ENCODE measurements at places on chromosomes 3 and 15. TPM values are rescaled to one million over a fixed set of nuclear protein-coding genes. Genes with fewer than 3 reads are reported as not detected.

DNA sequence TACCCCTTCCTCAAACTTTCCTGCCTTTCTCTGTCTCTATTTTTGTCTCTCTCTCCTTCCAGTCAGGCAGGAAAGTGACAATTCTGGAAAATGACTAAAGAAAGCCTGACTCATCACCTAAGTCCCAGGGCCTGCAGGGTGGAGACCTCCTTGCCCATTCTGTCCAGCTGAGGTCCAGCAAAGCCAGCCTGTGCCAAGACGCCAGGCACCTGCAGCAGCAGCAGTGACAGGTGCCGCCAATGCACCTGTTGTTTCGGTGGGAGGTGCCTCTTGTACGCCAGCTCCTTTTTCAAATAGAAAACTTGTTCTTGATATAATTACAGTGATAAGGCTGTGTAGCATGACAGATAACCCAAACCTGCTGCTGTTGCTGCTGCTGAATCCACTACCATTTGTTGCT lies 501.3 kb downstream of the NTRK3 start:
- DNase-seq: no peak

- peak; percentile 44 for DNase-seq
These were observed 67.6 kb upstream of the HACD2 start for GRCh38 chr3:123652342-123652984.

DNA sequence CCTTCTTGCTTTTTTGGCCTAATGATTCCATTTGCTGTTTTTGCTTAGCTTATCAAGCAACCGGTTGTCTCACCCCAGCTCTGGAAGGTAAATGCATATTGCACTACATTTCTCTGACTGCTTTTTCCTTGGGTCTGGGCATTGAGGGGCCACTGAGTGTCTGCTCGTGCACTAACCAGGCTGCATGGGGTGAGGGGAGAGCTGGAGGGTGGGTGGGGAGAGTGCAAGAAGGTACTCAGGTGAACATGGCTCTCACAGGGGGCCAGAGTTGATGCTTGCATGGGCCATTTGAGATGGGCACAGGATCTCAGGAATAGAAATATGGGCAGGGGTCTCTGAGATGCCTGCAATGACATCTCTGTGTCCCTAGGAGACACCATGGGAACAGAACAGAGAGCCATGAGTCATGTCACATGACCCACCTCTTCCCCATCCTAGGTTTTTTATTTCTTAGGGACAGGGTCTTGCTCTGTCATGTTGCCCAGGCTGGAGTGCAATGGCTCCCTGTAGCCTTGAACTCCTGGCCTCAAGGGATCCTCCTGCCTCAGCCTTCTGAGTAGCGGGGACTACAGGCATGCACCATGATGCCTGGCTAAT lies 6.2 kb downstream of the ALPK3 start:
- no peak for DNase-seq

DNA sequence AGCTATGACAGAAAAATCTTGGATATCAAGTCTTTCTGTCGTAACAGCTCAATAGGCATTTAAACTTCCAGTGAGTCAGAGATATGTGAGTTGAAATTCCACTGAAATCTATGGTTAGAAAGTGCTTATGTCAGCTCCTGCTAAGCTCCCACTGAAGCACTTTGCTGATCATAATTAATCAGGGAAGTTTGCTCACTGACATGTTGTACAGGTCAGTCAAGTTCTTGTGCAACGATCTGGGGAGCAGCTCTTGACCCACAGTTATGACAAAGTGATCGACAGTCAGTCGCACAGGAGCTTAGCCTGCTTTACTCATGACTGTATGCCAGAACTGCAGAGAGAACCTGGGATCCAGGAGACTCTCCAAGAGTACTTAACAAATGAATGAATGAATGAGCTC lies 453.5 kb downstream of the SOX2 start:
- no peak for DNase-seq

DNA sequence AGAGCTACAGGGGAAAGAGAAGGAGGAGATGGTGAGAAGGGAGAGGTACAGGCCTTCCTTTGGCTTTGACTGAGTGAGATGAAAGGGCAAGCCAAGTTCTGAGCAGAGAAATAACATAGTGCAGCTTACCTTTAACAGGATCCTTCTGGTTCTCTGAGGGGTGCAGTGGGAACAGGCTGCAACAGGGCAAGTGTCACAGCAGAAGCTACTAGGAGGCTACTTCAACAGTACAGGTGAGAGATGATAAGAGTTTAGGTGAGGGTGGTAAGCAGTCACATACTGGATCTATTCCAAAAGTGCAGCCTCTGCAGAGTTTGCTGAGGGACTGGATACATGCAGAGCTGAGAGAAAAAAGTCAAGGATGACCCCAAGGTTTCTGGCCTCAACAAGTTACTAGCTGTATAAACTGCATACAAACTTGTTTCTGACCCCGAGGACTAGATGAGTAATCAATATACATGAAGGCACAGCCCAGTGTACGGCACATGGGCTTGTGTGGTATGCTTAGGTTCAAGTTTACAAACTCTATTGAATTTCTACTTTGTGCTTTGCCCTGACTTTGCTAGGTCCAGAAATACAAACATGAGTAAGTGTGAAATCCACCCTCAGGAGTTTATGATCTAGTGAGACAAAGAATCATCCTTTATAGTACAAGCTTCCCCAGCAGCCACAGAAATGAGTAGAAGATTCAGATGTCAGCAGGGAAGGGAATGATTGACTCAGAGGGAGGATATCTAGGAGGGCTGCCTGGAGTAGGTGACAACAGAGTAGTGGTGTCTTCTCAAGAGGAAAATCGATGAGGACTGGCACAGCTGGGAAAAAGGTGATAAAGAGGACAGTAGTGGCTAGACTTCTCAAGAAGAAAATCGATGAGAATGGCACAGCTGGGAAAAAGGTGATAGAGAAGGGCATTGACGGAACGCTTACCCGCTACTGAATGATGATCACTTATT lies 78.2 kb upstream of the TJP1 start:
- DNase-seq: no peak

- no peak for DNase-seq
These were observed 2.9 kb downstream of the GATA2 start for GRCh38 chr3:128489927-128490649.

DNA sequence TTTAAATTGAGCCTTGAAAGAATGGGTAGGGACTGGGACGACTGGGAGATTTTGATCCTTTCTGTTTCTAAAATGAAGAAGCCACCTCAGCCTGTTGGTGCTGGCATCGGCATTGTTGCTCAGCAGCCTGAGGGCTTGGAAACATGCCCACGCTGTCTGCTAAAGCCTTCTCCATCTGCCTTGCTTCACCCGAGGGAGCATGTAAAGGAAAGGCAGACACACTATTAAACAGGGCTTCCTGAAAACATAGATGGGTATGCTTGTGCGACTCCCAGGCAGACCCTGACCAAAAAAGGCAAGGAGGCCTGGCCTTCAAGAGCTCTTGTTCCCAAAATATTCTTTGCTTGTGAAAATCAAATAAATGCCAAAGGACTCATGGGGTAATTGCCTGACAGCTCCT lies 84.2 kb upstream of the SLC4A7 start:
- peak; percentile 6 for DNase-seq

GRCh38 chr3:103047640-103048039 lies 612.8 kb downstream of the ZPLD1 start:
- no peak for DNase-seq

DNA sequence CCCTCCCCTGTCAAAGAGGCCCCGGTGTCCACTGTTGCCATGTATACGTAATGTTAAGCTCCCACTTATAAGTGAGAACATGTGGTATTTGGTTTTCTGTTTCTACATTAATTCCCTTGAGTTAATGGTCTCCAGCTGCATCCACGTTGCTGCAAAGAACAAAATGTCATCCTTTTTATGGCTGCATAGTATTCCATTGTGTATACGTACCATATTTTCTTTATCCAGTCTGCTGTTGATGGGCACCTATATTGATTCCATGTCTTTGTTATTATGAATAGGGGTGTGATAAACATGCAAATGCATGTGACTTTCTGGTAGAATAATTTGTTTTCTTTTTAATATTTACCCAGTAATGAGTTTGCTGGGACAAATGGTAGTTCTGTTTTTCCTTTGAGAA lies 43.3 kb upstream of the AGTR1 start:
- DNase-seq: no peak

Gene ARHGAP31
- 13.8 TPM for total RNA-seq

Gene DPP8
- total RNA-seq: 38.5 TPM

Gene GPR149
- not detected for total RNA-seq

Gene CDHR4
- total RNA-seq: not detected

DNA sequence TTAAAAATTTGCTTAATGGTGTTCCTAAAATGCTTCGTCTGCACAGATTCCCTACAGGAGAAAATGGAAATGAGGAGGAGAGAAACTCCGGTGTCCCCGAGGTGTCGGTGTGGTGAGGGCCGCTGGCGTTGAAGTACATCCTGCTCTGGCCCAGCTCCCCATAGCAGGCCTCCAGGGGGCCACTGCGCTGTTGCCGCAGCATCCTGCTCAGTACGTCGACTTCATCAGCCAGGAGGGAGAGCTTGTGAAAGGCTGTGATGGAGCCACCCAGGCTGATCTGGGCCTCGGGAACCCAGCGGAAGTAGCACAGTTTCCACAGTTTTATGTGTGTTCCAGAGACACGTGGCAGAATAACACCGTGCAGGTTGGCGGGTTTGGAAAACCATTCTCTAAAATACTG lies 37.8 kb downstream of the FAN1 start:
- no peak for DNase-seq

Gene ZNF660
- total RNA-seq: 4.1 TPM

DNA sequence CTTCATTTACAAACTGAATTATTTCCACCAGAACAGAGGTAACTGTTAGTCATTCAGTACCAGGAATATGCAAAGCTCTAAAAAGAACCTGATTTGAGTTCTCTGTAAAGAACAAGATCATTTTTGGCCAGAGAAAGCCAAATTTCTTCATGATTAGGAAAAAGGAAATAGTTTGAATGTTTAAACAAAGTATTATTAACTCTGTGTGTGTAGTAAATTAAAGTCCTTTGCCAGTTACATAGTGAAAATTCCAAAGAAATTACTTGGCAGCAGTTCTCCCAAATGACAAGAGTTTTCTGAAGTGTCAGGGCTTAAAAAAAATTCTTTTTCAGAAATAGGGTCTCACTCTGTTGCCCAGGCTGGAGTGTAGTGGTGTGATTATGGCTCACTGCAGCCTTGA lies 24.5 kb downstream of the QTRT2 start:
- no peak for DNase-seq
